ENCODE measurements at places on chromosomes 3 and 15.

DNA sequence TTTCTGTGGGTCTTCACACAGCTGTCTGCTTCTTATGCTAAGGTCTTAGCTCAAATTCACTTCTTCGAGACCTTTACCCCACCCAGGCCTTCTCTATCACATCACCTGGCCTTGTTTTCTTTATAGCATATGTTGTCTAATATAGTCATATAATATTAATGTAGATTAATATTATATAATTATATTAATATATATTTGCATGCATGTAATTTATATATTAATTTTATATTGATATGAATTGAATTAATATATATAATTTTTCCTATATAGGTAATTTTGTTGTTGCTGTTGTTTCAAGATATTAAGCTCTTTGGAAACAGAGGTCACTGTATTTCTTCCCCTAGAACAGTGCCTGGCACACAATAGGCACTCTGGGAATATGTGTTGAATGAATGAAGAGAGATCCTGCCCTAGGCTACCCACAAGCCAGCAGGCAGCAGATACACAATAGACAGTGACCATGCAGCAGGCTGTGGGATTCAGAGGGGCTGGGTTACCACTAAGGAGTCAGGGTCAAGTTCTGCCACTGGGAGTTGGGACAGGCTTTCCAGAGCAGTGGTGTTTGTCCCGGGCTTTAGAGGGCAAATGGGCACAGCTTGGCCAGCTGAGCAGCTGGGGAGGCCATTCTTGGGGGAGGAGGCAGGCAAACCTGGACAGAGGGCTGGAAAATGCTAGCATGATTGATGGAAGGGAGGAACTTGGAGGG lies 126.3 kb downstream of the DNAJB8 start:
- DNase-seq: no peak

DNA sequence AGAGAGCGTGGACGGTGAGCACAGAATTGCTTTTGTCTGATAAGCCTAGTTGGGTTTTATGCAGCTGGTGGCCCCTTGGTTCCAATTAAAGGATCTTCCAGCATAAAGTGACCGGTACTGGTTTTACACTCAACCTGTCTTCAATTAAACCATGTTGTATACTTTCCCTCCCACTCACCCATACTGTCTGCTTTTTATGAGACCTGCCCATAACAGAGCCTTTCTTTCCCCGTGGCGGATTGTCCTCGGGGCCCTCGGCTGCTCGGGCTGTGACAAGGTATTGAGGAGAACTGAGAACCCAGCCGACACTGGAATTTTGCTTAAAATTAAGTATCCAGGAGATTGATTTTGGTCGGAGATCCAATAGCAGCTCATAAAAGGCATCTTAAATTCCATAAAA lies 98.4 kb downstream of the TMEM266 start:
- no peak for DNase-seq

DNA sequence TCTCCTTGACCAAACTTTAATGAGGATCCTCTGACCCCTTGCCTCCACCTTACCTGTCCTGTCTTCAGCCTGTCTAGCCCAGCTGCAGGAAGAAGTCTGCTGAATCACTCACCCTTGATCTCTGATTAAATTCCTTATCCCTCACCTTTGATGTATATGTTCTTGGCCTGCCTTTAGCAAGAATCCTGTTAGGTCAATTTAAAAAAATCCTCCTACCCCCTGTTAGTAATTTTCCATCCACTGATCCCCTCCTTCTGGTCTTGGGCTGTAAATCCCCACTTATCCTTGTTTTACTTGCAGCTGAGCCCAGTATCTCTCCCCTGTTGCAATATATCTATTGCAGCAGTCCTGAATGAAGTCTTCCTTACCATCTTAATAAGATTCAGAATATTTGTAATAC lies 39.0 kb downstream of the MYH15 start:
- no peak for DNase-seq

- no peak for DNase-seq
Measured at GRCh38 chr3:47098910-47099309, 65.0 kb downstream of the SETD2 start.

GRCh38 chr3:115974940-115975339 lies 351.6 kb downstream of the GAP43 start:
- no peak for DNase-seq

- DNase-seq: peak; percentile 49
Measured at GRCh38 chr3:141274411-141275031, 42.9 kb downstream of the PXYLP1 start.

DNA sequence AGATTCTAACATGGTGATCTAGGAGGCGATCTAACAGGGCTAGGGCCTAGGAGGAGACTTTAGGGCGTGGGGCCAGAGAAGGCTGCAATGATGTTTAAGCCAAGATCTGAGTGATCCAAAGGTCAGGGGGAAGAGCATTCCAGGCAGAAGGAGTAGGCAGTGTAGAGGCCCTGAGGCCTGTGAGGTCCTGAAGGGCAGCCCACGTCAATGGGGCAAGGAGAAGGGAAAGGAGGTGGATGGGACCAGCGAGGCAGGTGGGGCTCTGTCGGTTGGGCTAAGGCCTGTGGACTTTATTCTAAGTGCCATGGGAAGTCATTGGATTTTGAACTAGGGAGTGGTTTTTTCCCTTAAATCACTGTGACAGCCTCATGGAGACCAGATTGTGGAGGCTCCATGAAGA lies 10.2 kb upstream of the DNAH1 start:
- no peak for DNase-seq

DNA sequence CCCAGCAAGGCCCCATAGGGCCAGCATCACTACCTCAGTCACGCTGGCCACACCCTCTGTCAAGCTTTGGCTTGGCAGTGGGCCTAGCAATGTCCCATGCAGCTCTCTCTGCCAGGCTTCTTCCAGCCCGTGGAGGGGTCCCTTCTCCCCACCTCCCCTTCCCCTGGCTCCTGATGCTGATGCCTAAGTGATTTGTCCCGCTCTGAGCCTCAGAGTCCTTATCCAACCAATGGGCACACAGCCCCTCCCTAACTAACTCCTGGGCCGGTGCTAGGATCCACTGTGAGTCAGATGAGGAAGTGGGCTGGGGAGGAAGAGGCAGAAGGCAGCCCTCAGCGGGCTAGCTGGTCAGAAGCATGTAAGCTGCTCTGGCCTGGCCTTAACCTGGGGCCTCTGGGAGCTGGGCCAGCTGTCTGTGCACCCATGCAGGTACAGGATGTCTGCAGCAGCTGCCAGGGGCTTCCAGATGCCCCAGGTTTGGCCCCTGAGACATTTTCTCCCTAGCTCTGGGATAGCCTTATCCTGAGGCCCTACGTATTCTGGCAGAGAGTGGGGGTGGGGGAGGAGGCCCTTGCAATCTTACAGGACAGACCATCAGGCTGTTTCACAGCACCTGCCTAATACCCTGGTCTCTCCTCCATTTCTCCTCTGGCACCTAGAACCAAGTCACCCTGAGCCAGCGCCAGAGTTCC lies 740 bp upstream of the ZBTB47 start:
- peak; percentile 91 for DNase-seq

DNA sequence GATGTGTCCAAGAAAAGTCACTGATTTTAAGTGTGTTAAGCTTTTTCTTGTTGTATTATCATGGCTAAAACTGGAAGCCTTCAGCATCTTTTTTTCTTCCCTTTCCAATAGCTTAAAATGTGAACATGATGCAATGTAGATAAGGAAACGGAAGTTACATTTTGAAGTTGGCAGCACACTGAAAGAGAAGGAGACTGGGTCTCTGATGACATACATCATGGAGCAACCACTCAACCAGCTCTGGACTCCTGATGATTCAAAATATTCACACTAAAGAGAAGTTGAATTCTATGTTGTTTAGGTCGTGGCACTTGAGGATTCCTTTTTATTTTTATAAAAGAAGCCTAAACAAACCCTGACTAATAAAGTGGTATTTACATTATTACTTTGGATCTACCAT lies 488.3 kb upstream of the ALCAM start:
- no peak for DNase-seq

- DNase-seq: no peak
Measured at GRCh38 chr3:154022606-154023005, 98.6 kb upstream of the ARHGEF26 start.

DNA sequence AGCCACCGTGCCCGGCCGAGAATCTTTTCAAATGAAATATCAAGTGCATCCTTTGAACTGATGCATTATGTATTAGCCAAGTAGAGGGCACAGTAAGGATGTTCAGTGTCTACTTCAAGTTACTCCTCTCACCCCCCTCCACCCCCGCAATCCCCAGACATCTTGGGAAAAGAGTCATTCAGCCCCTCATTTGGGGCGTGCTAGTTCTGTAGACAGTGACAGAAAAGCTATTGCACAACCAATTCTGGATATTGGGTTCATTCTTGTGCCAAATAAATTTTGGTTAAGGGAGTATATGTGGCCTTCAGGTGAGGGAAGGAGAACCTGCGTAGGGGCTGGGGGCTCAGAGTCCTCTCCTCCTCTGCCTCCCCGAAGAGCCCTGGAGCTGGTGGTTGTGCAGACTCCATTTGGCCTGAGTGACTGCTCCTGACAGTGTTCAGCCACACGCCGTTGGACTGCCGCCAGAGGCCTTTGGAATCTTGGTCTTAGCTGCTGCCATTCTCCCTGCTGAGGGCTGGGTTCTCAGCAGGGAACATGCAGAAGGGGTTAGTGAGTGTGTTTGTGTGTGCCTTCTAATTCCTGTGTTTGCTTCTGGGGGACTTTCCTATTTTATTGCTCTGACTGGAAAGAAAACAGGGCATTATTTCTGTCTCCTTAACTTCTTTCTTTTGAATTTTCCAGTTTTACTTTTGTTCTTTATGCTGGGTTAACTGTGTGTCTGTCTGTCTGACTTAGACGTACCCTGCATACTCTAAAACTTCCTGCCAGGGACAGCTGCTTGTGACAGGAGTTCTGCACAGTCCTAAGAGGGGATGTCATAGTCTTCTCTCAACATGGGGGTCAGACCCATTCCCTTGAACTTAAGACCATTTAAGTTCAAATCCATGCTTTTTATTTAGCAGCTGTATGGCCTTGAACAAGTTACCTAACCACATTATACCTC lies 21.0 kb downstream of the RARB start:
- DNase-seq: peak; percentile 87

DNA sequence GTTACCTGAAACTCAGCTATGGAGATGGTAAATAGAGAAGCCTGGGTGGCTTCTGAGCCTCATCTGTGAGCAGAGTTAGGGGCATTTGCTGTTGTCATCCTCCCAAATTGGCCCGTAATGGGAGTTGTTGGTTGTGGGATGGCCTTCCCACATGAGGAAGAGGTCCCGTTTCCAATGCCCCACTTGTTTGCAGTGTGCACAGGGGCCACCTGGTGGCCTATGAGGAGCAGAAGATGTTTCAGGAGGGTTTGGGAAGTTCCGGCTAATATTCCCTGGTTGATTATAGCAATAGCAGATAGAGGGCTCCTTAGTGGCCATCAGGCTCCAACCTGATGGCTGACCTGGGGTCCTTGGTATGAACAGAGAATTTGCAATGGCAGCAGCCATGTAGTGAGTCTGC lies 1546.5 kb downstream of the OTOL1 start:
- DNase-seq: no peak

- no peak for DNase-seq
Measured at GRCh38 chr3:9957214-9957613, 5.0 kb upstream of the PRRT3 start.

GRCh38 chr3:9946112-9947024 lies 5.8 kb downstream of the PRRT3 start:
- peak; percentile 92 for DNase-seq

DNA sequence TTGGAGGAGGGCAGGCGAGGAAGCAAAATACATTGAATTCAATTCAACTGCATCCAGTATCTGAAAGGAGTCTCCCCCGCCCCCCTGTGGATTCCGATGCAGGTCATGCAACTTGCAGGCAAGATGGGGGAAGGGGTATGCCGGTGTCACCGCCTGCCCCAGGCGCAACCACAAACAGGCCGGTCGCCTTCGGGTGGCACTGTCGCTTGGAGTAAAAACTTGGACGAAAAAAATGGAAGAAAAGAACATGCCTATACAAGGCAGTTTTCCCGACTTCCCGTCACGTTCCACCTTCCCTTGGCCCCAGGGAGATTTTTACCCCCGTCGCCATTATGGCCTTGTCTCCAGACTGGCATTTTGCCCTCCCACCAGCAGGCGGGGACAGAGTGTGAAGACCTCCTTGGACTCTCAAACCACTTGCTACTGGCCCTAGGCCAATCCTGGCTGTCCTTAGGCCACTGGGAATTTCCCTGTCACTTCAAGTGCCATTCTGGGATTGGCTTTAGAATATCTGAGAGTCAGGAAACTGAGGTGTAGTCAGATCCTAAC lies 1.6 kb upstream of the NTRK3 start:
- peak; percentile 91 for DNase-seq

DNA sequence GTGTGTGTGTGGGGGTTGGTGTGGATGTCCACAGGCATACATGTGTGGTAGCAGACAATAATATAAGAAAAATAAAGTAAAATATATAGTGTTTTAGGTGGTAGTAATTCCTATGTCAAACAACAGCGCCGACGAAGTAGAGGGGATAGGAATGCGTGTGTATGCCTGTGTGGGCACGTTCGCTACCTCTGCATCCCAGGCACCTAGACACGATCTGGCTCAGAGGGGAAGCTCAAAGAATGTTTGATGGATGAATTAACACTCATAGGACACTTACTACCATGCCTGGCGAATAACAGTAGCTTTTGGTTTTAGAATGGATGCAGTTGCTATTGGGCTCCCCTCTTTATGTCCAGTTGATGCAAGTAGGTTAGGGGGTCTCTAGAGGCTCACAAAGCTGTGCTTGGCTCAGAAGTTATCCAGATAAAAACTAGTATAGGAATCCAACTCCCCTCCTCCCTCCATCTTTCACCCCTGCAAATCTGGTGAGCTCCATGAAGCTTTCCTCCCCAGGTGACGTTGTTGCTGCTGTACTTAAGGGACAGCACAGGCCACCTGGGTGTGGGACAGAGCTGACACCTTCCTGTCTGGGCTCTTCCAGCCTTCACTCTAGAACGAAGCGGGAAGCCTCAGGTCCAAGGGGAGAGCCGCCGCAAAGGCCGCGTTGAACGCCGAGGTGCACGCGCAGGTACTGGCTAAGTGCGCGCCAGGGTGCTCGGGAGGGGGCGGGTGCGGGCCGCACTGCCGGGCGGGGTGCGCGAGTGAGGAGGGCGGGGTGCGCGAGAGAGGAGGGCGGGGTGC lies 192.6 kb upstream of the LYSMD4 start:
- DNase-seq: peak; percentile 83

DNA sequence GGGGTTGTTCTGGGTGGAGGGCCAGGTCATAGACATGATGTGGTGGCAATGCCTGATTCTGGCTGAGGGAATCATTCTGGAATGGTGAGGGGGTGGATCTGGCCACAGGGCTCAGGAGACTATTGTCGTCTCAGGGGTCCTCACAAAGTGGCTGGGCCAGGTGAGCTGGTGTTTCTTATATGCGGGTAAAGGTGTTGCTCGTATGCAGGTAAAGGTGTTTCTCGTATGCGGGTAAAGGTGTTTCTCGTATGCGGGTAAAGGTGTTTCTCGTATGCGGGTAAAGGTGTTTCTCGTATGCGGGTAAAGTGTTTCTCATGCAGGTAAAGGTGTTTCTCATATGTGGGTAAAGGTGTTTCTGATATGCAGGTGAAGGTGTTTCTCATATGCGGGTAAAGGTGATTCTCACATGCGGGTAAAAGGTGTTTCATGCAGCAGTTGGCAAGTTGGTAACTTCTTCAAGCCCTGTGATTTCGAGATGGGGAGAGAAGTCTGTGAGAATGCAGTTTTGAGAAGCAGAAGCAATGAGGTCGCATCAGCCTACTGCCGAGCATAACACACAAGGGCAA lies 10.5 kb upstream of the MUC4 start:
- no peak for DNase-seq

- no peak for DNase-seq
Measured at GRCh38 chr15:25932696-25933095, 69.6 kb upstream of the ATP10A start.

- DNase-seq: no peak
Measured at GRCh38 chr15:59300618-59301139, 72.0 kb downstream of the MYO1E start.

GRCh38 chr3:106518516-106518915 lies 649.7 kb upstream of the CBLB start:
- DNase-seq: no peak
